Neural progenitor cell (in vitro differentiated cells): ENCODE measurements at places on chromosomes 3 and 15. TPM values are rescaled to one million over a fixed set of nuclear protein-coding genes. Genes with fewer than 3 reads are reported as not detected.
A peak's percentile ranks its signal among the peaks of the same experiment; 100 is the strongest.

DNA sequence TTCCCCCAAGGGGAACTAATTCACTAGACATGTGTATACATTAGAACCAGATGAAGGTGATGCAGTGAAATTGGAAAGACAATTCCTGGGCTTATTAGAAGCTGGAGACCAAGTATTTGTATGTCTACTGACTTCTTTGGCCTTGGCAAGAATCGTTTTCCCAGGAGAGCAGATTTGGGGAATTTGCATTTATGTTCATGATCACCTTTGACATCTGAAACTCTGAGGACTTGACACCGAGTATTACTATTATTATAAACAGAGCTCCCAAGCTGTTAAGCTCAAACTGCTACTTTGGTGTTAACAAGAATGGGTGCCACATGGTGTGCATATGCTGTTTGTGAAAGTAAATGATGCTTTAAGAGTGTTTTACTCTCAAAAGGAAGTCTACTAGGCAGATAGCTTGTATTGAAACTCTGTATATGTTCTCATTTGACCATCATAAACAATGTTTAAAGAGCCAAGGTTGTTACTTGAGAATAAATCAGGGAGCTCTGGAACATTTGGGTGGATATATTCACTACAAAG lies 519.8 kb upstream of the GOLIM4 start:
- DNase-seq, result no peak

DNA sequence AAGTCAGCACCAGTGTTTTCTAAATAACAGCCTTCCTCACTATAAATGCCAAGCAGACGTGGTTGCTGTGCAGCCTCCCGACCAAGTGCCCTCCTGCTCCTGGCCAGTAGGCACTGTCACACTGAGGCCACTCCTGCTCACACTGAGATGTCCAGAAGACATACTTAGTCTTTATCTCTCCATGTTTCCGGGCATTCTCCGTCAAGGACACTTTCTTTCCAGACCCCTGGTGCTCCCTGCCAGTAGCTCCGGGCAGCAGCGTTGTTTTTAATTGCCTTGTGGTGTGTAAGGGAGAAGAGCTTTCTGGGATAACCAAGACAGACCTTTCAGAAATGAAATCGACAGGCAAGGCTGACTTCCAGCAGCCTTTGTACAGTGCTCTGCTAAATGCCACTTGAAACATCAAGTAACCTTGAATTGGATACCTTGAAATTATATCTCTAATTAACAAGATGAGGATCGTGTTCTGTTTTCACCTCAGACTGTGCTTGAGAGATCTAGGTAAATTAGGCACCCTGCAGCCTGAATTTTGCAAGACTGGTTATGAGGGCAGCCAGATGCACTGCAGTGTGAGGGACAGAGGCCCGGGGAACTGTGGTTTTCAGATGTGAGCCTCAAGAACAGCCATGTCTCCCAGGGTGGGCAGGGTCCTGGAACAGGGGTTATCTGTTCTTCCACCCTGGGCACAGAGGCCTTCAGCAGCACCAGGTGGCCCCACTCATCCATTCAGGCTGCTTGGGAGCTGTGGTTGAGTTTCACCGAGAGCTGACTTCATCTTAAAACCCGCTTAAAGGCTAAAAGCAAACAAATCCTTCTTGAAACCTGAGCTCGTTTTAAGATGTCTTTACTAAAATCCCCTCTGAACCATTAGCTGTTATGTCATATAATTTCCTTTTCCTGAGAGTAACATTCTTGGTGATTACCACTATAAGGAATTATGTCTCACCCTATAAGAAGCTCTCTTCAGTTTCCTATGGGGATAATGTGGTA lies 105.5 kb upstream of the IL12A start:
- peak; percentile 34 for DNase-seq

- DNase-seq, result peak; percentile 60
Measured at GRCh38 chr15:81939604-81940440, 106.0 kb downstream of the MEX3B start.

GRCh38 chr3:129695230-129695629 lies 88.8 kb upstream of the PLXND1 start:
- DNase-seq, result no peak

GRCh38 chr3:33644582-33644981 lies 73.5 kb downstream of the CLASP2 start:
- no peak for DNase-seq

DNA sequence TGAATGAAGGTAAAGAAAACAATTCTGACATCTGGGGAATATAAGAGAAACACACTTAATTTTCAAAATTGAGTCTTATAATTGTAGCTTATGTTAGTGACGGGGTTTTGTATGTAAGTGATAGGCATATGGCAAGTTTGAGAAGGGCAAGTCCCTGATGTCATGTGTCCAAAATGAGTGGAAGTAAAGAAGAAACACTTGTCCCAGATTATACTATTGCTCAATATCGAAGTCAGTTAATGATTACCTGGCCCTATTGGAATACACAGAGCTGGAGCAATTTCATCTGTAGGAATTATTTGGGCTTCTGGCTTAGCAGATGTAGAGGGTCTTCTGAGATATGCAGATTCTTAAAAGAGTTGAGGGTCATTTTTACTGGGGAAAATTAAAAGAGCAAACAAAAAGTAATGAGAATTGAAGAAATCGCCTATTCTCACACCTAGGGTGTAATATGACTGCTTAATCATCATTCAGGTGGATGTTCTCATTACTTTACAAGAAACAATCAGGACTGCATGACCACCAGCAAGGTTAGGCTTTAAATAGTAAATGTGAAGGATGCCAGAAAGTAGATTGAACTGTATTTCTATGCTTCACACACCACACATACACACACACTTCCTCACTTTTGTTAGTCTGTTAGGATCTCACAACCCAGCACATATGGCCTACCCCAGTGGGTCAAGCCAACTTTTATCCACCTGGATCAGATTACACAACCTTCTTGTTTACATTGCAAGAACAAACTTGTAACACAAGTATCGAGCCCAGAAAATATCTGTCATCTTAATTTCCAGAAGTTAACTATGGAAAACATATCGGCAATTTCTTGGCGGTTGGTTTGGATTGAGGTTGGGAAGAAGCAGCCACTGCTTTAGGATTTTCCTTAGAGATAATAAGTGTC lies 183.3 kb upstream of the LRRC3B start:
- DNase-seq, result no peak

DNA sequence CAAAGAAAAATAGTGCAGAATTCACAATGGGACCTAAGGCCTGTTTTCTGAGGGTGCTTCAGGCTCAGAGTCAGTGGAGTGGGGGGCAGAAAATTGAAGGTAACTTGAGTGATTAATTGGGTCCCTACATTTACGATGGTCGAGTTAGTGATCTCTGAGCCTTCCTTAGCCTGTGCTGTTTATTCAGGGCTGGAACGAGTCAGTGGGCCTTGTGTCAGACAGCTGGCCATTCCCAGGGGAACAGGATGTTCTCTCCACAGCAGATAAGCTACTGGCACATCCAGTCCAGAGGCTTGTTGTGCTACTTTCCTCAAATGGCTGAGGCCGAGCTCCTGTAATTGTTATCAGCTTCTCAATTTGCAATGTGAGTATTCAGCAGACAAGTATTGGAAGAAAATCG lies 29.2 kb upstream of the CNTN3 start:
- no peak for DNase-seq

DNA sequence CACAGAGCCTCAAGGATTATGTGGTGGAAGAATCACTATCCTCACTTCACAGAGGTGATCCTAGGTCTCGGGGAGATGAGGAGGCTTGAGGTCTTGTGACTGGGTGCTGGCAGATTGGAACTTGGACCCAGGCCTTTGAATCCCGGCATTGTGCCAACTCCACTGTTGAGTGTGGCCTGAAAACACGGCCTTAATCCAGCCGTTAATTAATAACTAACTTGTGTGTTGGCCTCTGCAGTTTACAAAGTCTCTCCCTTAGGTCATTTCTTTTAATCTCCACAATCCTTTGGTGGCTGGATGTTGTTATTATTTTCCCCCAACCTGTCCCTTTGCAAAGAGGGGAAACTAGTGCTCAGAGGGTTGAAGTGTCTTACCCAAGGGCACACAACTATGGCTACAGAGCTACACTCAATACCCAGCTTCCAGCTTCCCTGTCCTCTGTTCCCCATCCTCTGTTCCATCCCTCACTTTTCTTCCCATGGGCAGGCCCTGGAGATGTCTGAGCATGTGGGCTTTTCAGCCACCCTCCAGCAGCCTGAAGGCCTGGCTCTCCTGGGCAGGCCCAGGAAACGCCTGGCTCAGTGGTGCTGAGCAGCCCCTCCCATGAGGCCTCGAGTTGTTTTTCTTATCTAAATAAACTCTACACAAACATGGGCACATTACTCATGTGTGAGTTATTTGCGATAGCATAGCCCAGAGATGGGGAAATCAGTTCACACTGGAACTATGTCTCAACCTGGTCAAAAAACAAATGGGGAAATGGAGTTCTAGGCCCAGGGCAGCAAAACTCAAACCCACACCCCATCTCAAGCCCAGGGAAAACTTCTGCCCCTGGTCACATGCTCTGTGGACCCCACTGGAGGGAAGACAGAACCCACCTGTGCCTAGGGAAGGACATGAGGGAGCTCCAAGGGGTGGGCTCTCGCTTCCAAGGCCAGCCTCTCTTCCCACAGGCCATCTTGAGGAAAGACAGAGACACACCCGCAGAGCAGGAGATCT lies 16.8 kb upstream of the SMAD3 start:
- no peak for DNase-seq

GRCh38 chr3:59734061-59734460 lies 684.2 kb upstream of the CFAP20DC start:
- DNase-seq, result no peak

DNA sequence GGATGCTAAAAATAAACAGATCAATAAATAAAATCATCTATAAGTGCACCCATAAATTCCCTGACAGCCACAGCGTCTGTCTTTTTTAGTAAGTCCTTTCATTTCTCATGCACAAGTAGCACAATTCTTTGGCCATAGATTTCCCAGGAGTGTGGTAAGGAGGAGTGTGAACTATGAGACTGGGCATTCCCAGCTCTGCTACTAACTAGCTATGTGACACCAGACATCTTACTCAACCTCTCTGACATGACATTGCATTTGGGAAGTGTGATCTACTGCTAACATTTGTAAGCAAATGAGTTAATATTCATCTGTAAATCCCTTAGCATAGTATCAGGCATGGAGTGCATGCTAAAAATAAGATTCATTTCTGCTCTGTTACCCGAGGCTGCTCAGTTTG lies 301.7 kb downstream of the NTRK3 start:
- no peak for DNase-seq

DNA sequence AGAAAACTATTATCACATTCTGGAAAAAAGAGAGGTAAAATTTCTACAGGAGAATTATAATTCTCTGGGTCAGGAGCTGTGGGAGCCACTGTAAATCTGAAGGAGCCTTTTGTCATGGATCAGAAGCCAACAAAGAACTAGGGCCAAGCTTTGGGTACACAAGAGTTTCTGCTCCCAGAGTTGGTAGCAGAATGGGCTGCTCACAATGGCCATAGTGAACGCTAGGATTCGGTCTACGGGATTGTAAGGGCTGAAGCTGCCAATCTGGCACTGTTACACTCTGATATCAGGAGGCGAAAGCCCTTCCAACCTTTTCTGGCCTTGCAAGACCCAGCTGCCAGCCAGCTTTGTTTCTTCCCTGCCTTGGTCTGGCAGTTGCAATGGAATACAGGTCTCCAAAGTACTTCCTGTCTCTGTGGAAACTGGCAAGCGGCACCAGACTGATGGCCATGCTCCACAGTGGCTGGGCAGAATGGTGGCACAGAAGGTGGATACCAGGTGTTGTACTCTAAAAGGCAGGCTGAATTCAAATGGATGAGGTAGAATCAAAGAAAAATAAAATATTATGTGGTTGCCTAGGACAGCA lies 831.7 kb downstream of the CADM2 start:
- DNase-seq, result peak; percentile 1

- no peak for DNase-seq
Measured at GRCh38 chr15:53564647-53565046, 194.8 kb downstream of the WDR72 start.

DNA sequence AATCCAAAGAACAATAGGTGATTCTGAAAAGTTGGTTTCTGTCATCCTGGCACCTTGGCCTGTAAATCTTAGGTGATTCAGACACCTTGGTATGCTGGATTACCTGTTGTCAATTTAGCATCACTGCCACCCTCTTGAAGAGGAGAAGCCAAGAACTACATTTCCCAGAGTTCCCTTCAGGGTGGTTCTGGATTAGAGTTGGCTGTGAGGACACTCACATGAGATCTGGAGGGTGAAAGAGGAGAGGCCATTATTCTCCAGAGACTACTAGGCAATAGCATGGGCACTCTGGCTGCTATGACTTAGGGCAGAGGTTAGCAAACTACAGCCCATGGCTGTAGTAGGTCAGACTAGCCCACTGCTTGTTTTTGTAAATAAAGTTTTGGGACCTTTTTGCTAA lies 41.7 kb upstream of the CORO2B start:
- DNase-seq, result no peak

- no peak for DNase-seq
Measured at GRCh38 chr3:11604139-11604892, 39.4 kb downstream of the VGLL4 start.

- no peak for DNase-seq
Measured at GRCh38 chr3:89845053-89845452, 737.6 kb downstream of the EPHA3 start.

GRCh38 chr3:150490277-150490986 lies 55.9 kb downstream of the SERP1 start:
- no peak for DNase-seq

- no peak for DNase-seq
Measured at GRCh38 chr3:103059432-103059831, 624.6 kb downstream of the ZPLD1 start.

GRCh38 chr3:132211896-132212295 lies 105.3 kb upstream of the ACP3 start:
- DNase-seq, result no peak

DNA sequence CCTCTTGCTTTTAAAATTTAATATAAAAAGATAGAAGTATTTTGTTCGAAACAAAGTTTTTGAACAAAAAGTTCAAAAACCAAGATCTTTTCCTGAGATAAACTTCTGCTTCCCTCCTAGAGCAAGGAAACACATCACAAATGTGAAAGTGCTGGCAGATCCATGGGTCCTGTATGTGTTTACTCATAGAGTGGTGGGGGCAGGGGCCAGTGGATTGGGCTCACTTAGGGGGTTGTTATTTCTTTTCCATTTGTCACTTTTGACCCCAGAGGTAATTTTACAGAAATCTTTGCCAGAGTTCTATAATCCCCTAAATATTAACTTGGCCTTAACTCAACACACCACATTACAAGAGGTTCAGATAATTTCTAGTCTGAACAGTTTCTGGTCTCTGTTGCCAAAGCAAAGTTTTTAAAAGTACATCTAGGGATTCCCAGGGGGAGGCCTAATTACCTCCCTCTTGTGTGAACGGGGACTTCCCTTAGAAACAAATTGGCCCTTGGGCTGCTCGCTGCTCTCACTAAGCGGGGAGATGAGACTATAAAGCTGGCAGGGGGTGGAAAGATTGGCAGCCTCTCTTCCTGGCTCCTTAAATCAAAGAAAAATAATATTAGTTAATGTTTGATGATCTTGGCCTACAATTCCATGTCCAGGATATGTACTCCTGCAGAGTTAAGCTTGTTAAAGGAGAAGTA lies 66.8 kb upstream of the PTX3 start:
- peak; percentile 45 for DNase-seq

- no peak for DNase-seq
Measured at GRCh38 chr3:192875971-192876565, 41.6 kb downstream of the MB21D2 start.

GRCh38 chr3:190877925-190878324 lies 15.4 kb upstream of the GMNC start:
- no peak for DNase-seq

IQCF5 gene
- not detected in 2 replicates for total RNA-seq

TGM4 gene
- total RNA-seq, result 0.04 and 0.12 TPM in 2 replicates

EPHB1 gene
- total RNA-seq, result 8.8 and 9.1 TPM in 2 replicates

SLC27A2 gene
- 2.1 and 3.8 TPM in 2 replicates for total RNA-seq

LTF gene
- not detected in 2 replicates for total RNA-seq

LEKR1 gene
- total RNA-seq, result 0.56 and 1.9 TPM in 2 replicates

IMPG2 gene
- total RNA-seq, result 0.03 and 0.15 TPM in 2 replicates

TRPM1 gene
- not detected in 2 replicates for total RNA-seq

EIF1B gene
- total RNA-seq, result 22.4 and 45.3 TPM in 2 replicates

SLC28A1 gene
- not detected in 2 replicates for total RNA-seq

RARRES1 gene
- 0.21 and 0.62 TPM in 2 replicates for total RNA-seq
